ENCODE measurements at places on chromosomes 2 and 18.
A peak's percentile ranks its signal among the peaks of the same experiment; 100 is the strongest.

DNA sequence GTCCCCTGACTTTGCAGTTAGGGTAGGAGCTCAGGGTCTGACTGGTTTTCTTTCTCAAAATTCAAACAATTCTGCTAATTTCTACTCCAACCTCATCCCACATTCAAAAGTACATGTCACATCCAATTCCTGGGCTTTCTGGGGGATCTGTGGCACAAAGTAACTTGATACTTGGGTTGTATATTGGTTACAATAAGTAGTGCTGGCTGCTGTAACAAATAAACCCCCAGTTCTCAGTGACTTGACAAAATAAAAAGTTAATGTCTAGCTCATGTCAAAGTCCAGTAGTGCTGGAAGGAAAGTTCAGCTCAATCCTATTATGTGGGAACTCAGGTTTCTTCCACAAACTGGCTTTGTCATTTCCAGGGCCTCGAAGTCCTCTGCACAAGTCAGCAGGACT lies 23.1 kb downstream of the LGALSL start:
- DNase-seq: no peak

DNA sequence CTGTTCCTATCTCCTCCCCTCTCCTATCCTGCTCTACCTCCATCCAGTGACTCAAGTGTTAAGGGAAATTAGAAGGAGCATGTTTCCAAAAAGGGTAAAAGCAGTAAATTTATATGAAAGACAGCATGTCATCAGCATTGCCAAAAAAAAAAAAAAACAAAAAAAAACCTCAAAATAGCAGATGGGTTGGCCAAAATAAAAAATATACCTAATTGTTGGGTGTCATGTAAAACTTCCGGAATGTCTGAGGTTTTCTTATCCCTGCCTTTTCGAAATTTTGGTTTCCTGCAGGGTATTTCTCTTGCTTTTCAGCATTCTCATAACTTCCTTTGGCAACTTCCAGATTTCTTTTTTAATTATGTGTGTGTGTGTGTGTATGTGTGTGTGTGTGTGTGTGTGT lies 241.6 kb upstream of the FN1 start:
- no peak for DNase-seq

GRCh38 chr2:231017231-231017598 lies 20.1 kb upstream of the C2orf72 start:
- no peak for DNase-seq

DNA sequence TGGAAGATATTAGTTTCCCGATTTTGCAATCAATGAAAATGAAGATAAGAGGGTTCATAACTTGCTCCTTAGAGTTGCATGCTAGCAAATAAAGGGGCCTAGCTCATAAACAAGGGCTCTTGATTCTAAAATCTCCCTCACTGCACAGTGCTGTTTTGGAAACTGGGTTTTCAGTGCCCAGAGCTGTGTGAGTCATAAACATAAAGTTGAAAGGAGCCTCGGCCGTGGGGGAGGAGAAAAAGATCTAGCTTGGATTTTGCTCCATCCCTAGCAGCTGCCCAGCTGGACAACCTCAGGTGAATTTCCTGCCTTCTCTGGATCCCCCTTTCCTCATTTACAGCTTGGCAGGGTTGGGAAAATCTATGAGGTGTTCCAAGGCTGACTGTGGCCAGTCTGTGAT lies 42.5 kb downstream of the LYPD1 start:
- no peak for DNase-seq

- no peak for DNase-seq
These were observed 162.4 kb downstream of the ZNF521 start for GRCh38 chr18:25189391-25190185.

- peak; percentile 67 for DNase-seq
These were observed 173.8 kb downstream of the ICOS start for GRCh38 chr2:204110338-204110741.

DNA sequence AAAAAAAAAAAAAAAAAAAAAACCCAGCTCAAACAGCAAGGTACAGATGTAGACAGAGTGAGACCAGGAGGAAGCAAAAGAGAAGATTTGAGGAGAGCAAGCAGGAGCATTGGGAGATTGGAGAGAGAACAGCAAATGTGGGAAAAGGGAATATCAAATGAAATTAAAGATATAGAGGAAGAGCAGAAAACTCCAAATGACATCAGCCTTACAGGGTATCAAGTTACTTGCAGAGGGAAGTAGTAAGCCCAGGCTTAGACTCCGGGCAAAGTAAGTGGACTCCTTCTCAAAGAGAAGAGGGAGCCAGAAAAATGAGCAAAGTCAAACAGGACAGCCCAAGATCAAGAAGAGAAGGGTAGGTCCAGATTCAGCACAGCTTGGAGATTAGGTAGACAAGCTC lies 93.3 kb upstream of the PPP1CB start:
- DNase-seq: no peak

- no peak for DNase-seq
These were observed 85.9 kb downstream of the FEZ2 start for GRCh38 chr2:36511858-36512603.

- DNase-seq: no peak
These were observed 65.7 kb downstream of the FMNL2 start for GRCh38 chr2:152400607-152401214.

- no peak for DNase-seq
These were observed 56.0 kb upstream of the NFU1 start for GRCh38 chr2:69493268-69493667.

- DNase-seq: no peak
These were observed 773.7 kb downstream of the TSN start for GRCh38 chr2:122528958-122529705.

DNA sequence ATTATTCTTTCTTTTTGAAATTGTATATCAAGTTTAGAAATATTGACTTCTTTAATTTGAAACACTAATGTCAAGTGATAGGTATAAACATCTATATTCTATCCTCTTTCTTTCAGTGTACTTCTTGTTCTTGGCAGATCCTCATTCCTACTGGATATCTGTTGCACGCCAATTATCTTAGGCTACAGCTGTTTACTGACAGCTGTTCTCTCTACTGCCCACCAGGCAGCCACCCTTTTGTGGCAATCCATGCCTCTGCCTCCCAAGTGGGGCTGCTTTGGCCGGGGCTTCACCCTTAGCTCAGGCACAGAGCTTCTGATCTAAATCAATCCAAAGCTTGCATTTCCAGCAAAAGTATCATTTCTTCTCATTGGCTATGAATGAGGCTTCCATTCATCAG lies 50.6 kb upstream of the ITSN2 start:
- DNase-seq: no peak

GRCh38 chr18:43125471-43125870 lies 10.0 kb upstream of the RIT2 start:
- no peak for DNase-seq

DNA sequence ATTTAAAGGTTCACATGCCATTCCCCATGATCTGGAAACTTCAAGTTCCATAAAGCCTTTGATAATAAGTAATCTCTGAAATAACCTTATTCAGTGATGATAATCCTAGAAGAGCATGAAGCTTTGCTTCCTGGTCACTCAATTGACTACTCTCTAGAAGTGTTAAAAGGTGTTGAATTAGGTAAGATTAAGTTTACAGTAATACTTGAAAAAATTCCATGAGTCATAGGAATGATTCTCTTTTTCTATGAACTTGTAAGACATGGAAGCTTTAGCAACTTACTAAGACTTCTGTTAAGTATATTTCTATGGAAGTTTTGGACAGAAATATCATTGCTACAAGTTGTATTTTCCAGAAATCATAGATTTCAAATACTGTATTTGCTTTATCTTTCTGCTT lies 100.6 kb downstream of the MYO1B start:
- DNase-seq: no peak

DNA sequence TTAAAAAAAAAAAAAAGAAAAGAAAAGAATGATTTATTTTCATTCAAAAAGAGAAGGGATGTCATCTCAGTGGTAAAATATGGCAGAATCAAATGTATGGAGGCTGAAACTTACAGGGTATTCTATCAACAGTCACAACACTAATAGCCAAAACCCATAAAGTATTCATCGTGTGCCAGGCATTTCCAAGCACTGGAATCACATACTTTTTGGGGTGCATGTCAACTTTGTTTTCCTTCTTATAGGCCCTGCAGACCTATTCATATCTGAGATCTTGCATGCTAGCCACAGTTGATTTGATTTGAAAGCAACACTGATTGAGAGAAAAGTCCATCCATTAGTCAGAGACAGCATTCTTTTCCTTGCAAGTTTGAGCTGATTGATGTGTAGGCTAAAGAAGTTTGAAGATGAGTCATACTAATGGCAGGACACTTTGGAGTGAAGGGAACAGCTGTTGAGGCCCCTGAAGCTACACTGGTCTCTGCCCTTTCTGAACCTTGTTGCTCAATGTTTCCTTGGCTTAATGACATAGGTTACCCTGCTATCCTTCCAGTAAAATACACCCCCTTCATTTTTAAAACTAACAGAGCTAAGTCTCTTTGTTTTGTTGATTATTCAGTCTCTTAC lies 22.0 kb downstream of the KATNAL2 start:
- DNase-seq: no peak

DNA sequence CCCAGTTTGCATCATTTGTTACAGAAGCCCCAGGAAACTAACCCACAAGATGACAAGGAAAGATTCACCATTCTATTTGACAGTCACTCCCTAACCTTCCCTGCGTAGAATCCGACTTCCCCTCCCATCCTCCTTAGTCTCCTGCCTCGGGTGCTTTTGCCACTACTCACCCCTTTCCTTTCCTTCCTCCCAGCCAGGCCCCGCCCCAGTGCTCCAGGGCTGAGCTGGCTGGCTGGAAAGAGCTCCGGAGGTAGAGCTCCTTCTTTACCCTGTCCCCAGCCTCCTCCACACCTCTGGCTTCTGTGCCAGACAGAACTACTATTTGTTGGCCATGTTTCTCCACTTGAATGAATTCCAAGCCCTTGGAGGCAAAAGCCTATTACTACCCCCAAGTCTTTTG lies 317.6 kb upstream of the NCKAP5 start:
- no peak for DNase-seq

DNA sequence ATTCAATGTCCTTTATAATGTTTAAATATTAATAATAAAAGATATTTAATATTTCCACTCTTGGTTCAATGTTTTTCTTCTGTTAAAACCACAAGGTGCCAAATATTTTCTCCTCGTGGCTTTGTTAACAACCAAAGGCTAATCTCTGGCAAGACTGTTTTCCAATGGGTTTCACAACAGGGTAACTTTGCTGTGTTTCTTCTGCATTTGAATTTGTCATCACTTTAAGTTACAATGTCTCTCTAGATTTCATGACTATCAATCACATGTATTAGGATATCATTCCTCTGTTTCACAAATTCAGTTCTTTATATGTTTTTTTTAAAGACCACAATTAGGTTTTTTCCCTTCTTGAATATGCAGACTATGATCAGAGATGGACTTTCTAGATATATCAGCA lies 469.8 kb upstream of the ACVR2A start:
- DNase-seq: no peak

All from stimulated activated CD4-positive, alpha-beta T cell treated with anti-CD3 and anti-CD28 coated beads, TNF-alpha, amount 100 ng/mL, for 24 hours (primary cell).